ENCODE measurements at places on chromosomes 2 and 18.

DNA sequence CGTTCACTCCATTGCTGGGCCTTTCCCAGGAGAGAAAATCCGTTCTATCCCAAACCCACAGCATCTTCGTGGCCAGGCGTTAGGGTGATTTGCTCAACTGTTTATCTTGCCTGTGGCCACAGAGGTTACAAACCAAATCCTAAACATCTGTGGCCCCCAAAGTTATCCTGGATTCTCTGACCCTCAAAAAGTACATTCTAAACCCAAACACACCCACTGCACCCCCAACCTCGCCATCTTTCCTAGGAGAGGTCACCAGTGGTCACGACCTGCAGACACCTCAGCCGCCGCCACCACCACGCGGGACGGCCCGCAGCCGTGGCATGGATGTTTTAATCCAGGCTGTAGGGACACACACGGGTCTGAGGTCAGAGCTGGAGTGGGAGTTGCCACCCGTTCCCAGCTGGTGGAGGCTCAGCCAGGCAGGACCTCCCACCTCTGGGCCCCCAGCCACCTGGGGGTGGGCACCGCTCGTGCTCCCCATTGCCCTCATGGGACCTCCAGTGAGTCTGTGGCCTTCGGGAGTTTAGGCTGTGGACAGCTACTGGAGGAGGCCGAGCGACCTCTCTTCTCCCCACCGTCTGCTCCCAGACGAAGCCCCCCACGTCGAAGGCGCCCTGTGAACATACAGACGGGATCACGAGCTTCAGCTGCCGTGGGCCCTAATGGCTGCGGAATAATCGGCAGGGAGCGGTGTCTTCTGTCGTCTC lies 72.0 kb downstream of the KCNG2 start:
- no peak for DNase-seq

DNA sequence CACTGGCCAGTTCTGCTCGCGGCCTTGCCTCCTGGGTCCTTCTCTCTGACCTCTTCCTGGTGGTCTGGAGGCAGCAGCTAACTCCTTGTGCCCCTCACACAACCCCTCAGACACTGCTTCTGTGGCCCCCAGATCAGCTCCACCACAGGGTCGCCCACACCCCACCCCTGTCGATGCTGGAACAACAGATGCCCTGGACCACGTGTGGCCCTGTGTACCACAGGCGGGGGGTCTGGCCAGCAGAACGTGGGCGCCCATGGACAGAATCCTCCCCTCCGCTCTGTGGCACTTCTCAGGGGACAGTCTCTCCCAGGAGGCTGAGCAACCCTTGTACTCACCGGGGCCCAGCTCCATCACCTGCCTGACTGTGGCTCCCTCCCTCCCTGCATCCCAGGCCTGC lies 245.6 kb downstream of the NDUFA10 start:
- DNase-seq = no peak

DNA sequence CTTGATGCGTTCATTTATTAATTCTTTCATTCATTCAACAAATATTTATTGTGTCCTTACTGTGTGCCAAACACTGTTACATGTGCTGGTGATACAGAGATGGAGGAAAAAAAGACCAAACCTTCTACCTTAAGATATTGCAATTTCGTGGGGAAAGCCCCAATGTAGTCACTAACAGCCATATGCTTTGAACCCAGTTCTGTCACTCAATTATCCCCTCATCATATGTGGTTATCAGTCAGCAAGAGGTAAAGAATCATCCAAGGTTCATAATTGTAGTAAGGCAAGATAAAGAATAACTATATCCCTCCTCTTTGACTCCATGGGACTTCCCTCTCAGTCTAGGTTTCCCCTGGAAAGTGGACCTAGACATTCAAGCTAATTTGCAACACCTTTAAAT lies 1185.6 kb upstream of the CELF4 start:
- no peak for DNase-seq

GRCh38 chr2:181962142-181962541 lies 23.5 kb upstream of the PPP1R1C start:
- no peak for DNase-seq

DNA sequence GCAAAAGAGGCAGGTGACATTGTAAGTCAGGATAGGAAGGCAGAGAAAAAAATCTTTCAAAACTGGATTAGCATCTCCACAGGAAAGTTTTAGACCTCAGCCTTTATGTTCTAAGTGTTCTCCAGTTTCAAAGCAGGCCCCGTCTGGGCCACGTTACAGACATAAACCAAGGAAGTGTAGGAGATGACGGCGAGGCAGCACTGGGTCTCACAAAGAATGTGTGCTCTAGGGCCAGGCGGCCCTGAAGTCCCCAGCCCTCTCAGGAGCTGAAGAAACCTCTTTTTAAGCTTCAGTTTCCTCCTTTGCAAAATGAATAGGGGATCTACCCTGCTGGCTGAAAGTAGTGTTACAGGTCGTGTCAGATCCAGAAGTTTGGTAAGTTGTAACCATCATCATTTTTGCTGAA lies 81.7 kb downstream of the SPRED2 start:
- DNase-seq = peak; percentile 49

- DNase-seq = no peak
Measured at GRCh38 chr18:10289951-10290637, 164.3 kb upstream of the APCDD1 start.

GRCh38 chr18:8912348-8913326 lies 189.9 kb upstream of the NDUFV2 start:
- DNase-seq = no peak

- no peak for DNase-seq
Measured at GRCh38 chr18:67001052-67001451, 397.2 kb upstream of the CDH19 start.

DNA sequence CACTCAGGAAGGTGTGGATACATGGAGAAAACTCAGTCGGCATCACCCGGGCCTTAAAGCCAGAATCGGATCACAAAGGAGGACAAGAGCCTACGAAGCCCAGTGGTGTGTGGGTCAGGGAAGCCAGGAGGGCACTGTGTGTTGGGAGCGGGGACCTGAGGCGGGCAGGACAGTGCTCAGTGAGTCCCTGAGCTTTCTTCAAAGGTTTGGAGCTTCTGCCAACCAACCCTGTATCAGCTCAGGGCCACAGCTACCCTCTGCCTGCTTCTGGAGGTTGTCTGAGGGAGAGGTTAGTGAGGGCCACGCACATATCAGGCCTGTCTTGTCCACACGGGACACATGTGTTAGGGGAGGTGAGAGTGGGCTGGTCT lies 52.4 kb downstream of the DYSF start:
- DNase-seq = no peak

DNA sequence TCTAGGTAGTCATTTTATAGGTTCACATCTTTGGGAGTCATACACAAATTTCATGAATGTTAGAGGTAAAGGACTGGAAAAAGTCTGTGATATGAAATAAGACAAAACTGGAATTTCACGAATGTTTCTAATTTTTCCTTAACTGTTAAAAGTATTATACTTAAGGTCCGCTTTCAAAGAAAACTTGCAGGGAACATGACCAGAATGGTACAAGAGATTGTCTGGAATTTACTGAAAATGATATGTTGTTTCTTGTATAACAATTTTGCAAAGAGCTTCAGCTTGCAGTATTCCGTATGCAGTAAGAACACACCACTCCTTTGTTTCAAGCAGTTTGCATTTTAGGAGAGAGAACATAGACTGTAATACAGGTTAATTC lies 1.6 kb downstream of the DDX1 start:
- no peak for DNase-seq

- DNase-seq = no peak
Measured at GRCh38 chr2:190235101-190235500, 84.5 kb downstream of the HIBCH start.

- DNase-seq = no peak
Measured at GRCh38 chr2:174609261-174609660, 11.7 kb upstream of the WIPF1 start.

- no peak for DNase-seq
Measured at GRCh38 chr18:49613141-49613640, 51.3 kb downstream of the LIPG start.

DNA sequence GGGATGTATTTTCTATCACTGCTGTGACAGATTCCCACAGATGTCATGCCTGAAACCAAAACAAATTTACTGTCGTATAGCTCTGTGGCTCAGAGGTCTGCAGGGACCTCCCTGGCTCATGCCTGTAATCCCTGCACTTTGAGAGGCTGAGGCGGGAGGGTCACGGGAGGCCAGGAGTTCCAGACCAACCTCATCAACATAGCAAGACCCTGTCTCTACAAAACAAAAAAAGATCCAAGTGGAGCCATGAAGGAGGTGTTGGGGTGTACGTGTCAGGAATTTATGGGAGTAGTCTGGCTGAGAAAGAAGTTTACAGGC lies 51.0 kb upstream of the FAHD2A start:
- DNase-seq = no peak

DNA sequence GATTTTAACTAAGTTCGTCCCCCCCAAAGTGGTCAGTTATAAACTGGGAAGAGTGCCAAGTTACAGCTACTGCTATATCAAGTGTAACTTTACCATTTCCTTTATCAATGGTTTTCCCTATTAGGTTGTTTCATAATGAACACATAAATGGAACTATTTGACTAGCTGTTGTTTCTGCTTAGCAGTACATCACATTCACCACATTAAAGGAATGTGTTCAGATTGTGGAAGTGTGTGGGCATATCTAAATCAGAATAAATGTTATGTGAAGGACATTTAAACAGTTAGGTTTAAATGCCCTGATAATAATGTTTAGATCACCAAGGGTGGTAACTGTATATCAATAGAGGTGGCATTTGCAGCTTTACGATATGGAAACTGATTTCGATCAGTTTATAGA lies 45.1 kb downstream of the SLC9A4 start:
- no peak for DNase-seq

- DNase-seq = no peak
Measured at GRCh38 chr2:8796315-8796848, 41.0 kb downstream of the KIDINS220 start.

DNA sequence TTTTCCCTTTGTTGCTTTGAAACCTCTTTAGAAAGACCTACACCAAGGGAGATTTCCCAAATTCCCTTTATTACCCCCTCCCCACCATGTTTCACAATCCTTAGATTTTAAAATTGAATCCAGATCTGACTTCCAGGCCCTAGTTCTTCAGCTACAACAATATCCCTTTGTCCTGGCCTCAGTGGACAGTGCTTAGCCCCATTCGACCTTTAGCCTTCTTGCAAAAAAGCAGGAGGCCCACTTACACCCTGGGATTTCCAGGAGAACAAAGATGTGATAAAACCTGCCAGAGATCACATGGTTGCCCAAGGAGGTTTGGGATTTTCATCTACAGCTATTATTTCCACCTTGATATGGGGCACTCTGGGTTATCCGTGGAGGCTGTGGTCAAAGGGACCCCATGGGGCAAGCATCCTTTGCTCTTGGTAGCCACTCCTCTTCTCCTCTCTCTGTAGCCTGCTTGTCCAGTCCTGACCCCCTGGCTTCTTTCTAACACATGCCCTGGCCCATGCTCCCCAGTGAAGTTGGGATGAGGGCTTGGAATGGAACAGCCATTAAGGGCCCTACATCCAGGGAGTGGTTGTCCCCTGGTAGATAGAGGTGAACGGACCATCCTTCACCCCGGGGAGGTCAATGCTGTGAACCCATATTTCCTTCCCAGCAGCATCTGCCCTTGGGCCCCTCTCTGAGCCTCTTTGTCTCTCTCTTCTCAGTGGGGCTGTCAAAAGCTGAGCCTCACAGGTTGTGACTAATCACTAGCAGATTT lies 267.4 kb downstream of the DYSF start:
- no peak for DNase-seq

GRCh38 chr18:48124857-48125626 lies 194.6 kb upstream of the SMAD2 start:
- peak; percentile 63 for DNase-seq

- DNase-seq = no peak
Measured at GRCh38 chr2:217000406-217000805, 140.5 kb upstream of the TNP1 start.

GRCh38 chr18:42675810-42676209 lies 439.7 kb downstream of the RIT2 start:
- no peak for DNase-seq

DNA sequence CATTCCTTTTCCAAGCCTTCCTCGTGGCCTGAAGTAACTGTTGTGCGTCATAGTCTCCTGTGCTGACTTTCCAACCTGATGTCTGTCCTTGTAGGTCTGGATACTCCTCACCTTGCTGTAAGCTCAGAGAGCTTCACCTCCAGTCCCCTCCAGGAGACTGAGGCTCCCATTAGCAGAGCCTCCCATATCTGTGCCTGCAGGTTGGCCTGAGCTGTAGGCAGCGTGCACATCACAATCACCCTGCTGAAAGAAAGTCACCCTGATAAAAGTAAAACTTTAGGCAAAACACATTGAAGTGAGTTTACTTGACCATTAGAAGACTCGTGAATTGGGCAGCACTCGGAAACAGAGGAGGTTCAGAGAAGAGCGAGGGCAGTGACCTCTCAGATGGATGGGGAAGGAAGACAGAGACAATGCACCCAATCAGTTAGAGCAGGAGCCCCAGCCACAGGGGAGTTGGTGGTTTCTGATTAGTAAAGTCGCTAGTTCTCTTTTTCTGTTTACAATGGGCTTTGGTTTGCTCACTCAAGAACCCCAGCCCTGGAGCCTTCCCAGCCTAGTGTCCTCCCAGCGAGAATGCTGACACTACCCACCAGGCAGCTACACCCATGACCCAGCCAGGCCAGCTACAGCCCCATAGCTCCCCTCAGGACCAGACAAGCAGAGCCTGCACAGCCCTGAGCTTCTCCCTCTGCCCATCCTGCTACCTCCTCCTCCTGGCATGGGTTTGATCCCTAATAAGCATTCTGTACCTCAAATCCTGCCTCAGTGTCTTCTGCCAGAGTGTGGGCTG lies 12.1 kb upstream of the TPO start:
- no peak for DNase-seq

GRCh38 chr18:36572135-36572856 lies 256.5 kb downstream of the TPGS2 start:
- peak; percentile 33 for DNase-seq

DNA sequence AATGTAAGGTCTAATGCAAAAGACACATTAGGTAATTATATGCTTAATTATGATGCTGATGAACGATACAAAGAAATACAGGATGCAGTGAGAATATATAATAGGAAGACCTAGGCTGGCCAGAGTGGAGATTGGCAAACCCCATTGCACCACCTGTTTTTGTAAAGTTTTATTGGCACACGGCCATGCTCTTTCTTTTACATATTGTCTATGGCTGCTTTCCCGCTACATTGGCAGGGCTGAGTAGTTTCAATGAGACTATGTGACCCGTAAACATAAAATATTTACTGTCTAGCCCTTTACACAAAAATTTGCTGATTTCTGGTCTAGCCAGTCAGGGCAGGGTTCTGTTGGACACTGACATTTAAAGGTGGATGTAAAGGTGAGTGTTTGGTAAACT lies 5.4 kb downstream of the SEC11C start:
- no peak for DNase-seq

GRCh38 chr18:60038731-60039130 lies 138.9 kb downstream of the PMAIP1 start:
- no peak for DNase-seq
